ENCODE measurements at places on chromosomes 7 and 10.

DNA sequence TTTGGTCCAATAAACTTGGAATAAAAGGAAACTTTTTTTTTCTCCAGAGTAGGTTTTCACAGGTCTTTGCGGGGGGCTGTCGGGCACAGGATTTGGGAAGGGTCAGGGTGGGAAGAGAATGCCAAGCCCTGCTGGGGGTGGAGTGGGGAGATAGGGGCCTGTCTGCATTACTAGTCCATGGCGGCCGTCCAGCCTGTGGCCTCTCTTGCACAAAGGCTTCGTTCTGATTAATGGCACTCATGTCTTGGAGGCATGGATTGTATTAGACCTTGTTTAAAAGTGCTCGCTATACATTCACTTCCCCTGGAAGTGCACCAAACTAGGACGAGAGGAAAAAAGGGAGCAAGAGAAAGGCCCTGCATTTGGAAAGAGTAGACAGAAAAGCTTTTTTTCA is 37.2 kb downstream of the LRMDA start:
- no peak for DNase-seq

DNA sequence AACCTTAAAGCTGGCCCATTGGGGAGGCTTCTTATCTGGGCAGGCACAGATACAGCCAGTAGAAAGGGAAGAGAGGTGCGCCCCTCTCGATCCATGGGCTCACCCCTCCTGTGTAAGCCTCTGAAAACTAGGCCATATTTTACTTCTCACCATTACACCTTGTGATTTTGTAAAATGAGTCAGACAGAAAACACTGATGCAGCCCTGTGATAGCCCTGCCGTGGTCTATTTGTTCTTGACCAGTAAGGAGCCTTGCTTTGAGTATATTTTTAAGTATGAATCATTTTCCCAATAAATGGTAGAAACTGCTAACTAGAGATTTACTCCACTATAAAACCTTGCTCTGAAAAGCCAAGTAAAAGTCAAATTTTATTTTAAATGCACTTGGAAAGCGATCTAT is 329.8 kb upstream of the MBL2 start:
- no peak for DNase-seq

DNA sequence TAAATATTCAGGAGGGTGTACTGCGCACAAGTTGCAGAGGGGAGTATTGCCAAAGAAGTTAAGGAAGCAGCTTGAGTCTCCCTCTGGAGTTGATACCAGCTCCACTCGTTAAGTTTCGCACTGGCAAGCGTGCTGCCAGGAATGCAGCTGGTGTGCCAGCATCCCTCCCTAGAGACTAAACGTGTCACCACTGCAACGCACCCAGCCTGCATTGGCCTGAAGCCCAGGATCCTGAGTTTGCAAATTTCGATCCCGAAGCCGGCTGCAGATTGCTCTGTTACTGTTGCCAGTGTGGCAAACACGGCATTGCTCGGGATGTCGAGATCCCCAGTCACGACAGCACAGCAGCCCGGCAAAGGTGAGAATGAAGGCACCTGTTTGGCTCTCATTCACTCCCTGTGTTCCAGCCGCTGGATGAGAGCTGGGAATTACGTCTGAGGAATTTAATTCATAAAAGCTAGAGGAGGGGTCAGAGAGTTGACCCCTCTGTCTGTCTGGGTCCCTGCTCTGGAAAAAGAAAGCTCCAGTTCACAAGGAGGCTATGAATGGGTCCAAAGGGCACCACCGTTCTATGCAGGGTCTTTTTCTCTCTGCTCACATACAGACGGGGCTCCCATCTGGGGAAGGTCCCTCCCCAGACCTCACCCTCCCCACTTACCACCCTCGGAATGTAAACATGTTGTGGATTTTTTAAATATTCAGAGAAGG is 61.0 kb downstream of the NRP1 start:
- DNase-seq, result no peak

- DNase-seq, result peak; percentile 79
Measured at GRCh38 chr10:95308389-95309302, 17.8 kb upstream of the PDLIM1 start.

- no peak for DNase-seq
Measured at GRCh38 chr7:84271543-84271942, 77.0 kb upstream of the SEMA3A start.

GRCh38 chr7:30379131-30379530 is 94.7 kb downstream of the ZNRF2 start:
- no peak for DNase-seq

DNA sequence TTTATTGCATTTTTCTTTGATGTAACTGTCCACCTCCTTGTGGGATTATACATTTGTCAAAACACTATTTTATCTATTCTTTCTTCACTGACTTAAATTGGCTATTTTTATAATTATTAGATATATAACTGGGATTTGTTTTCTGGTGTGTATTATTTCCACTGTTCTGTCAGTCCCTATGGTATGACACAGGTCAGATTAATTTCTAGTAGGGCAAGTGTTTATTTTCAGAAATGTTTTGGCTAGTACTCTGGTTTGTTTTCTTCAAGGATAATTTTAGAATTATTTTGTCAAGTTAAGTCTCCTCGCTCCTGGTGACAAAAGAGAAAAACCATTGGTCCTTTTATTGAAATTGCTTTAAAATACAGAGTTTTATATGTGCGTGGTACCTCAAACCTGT is 91.3 kb downstream of the MPLKIP start:
- no peak for DNase-seq

DNA sequence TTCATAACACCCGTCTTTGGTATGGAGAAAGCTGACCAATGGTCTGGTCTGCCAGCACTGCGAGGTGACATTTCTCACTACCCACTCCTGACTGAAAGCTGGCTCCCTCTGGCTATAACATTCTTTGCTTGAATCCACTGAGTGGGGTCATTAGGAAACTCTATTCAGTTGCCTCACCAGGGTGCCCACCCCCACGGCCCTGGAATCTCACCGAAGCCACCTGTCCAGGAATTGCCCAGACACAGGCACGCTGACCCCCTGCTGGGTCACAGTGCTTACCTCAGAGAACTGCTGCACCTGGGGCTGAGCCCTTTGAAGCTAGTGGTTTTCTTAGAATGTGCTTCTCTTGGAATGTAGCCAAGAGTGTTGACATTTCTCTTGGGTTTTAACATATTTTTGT is 28.6 kb downstream of the HECW1 start:
- DNase-seq, result peak; percentile 75

- DNase-seq, result no peak
Measured at GRCh38 chr7:25391295-25391861, 163.1 kb upstream of the NPVF start.

GRCh38 chr10:14717552-14717951 is 57.1 kb downstream of the FAM107B start:
- no peak for DNase-seq

DNA sequence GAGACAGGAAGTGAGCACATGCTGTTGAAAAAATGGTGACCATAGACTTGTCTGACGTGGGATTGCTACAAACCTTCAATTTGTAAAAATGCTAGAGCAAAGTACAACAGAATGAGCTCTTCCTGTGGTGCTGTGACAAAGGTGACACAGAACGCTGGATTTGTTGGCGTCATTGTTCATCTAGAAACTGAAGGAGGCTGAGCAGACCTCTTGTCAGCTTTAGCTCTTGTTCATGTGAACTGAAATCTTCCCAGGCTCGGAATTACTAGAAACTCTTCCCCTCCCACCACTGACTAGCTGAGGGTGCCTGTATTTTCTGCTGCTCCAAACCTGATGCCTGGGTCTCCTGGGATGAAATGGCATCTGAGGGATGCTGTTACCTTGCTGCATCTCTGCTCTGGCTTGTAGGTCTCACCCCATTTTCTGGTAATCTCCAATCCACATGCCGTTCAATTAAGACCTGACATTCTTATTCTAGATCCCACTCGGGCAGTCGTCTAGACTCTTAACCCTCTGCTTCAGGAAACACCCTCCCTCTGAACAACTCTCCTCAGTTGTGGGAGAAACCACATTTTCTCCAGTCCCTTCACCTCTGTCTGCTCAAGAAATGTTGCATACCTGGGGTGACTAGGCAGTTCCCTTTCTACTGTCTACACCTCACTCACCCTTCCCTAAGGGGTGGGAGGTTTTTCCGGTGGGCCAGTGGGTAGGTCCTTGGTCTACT is 349.3 kb downstream of the CXCL12 start:
- DNase-seq, result no peak

GRCh38 chr10:118332948-118333710 is 9.0 kb downstream of the FAM204A start:
- DNase-seq, result no peak

DNA sequence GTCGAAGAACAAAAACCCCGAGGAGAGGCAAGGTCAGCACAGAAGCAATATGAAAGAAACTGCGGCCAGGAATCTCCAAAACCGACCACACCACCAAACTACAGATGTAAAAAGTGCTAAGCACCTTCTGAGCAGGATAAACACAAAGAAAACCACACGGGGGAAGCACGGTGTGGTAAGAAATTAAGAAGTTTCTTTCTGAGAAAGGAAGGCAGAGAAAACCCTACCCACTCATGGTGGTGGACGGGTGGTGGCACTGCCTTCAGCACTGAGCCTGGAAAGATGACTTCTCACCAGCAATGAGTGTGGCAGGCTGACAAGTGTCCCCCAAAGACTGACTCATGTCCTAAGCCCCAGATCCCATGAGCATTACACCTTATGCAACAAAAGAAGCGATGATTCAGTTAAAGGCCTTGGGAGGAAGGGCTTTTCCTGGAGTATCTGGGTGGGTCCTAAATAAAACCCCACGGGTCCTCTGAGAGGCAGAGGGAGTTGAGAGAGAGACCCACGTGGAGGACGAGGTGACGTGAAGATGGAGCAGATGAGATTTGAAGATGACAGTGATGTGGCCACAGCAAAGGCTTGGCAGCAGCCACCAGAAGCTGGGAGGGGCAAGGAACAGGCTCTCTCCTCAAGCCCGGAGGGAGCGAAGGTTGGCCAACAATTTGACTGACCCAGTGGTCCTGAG is 124.9 kb downstream of the DLG5 start:
- no peak for DNase-seq

GRCh38 chr7:122300211-122300932 is 4.2 kb downstream of the FEZF1 start:
- no peak for DNase-seq

- no peak for DNase-seq
Measured at GRCh38 chr10:47144525-47144924, 155.5 kb upstream of the GDF10 start.

GRCh38 chr10:99920901-99921300 is 88.8 kb downstream of the DNMBP start:
- DNase-seq, result no peak

GRCh38 chr7:75638594-75639070 is 100.1 kb downstream of the HIP1 start:
- DNase-seq, result peak; percentile 58

DNA sequence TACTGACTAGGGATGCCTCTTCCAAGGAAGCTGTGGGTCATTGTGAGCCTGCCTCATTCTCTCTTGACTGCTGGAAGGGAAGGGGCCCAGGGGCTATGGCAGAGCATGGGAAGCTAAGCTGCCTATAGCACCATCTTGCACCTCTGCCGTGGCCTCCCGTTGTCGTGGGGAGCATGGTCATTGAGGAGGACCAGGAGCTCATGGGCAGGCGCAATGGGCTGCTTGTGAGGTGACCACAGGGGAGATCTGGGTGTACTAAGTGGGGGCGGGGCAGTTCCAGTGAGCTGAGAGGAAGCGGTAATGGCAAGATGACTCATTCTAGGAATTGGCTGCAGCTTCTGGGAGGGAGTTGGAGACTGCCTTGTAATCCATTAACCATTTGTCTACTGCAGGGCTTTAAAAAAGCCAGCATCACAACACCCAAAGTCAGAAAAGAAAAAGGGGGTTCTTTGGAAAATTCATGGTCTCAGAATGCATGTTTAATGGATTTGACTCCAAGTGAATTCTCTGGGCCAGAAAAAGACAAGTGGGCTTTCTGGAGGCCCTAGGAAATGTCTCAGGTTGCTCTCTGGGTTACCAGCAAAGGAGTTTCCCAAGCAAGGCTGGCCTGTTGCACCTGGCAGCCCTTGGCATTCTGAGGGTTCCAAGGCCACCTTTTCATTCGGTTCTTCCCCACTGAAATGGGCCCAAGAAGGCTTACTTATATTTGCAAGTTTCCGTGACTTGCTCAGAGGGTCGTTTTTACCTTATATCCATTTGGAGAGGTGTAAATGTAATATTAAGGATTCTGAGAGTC is 3.6 kb downstream of the DUSP5 start:
- peak; percentile 89 for DNase-seq

DNA sequence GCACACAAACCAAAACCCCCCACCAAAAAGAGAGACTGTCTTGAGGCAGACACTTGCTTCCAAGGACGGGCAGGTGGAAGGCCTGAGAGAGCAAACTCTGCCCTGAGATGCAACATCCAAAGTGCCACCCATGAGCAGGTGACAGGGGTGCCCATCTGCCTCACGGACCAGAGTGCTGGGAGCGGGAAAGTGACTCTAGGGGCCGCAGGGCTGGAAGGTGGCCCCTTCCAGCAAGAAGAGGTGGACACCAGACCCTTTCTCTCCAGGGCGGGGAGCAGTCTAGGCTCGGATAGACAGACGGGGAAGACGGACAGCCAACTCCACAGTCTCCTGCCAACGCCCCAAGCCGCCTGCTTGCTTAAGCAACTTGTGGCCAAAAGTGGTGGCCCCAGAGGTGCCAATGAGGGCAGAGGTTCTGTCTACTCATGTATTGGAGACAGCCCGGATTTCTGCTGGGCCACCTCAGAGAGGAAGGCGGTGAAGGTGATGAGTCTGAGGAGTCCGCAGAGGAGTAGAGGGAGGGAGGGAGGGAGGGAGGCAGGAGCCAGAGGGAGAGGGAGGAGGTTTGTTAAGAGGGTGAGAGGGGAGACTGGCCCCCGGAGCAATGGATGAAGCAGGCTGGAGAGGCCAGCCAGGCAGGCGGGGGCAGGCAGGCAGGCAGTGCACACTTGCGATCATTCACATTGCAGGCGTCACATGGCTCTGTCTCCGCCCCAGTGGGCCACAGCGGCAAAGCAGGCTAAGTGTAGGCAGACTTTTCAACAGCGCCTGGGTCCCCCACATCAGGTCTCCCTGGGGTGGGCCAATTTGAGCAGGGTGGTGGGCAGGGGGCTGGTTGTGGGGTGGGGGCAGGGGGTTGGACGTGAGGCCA is 65.6 kb downstream of the SLC29A4 start:
- DNase-seq, result peak; percentile 45

DNA sequence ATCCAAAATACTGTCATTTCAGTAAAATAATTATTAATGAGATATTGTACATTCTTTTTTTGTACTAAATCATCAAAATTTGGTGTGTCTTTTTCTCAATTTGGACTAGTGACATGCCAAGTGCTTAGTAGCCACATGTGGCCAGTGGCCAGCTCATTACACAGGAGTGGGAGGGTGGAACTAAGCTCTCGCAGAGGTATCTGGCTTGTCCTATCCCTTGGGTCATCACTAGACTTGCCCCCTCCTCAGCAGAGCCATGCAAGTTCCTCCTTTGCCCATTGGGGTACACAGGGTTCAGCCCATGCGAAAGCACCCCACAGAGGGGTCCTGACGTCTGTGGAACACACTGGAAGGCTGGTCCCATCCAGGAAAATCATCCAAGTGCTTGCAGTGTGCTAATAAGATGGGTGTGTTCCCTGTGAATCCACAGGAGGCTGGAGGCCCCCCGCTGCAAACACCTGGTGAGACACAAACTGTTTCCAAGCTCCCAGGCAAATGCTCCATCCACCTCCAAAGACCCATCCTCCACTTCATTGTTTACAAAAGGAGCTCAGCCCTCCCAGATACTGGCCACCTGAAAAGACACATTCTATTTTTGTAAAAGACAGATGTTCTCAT is 1.3 kb downstream of the ARHGAP22 start:
- no peak for DNase-seq

- no peak for DNase-seq
Measured at GRCh38 chr10:113278221-113278620, 274.6 kb upstream of the HABP2 start.

- DNase-seq, result no peak
Measured at GRCh38 chr10:5885619-5886018, 4.1 kb downstream of the ANKRD16 start.
